ENCODE measurements at places on chromosomes 13 and 19.

- DNase-seq, result no peak
Observed at GRCh38 chr19:57558525-57558924, 1.1 kb downstream of the ZNF550 start.

GRCh38 chr13:54647275-54647674, 1618.7 kb downstream of the OLFM4 start:
- no peak for DNase-seq

- no peak for DNase-seq
Observed at GRCh38 chr13:41565846-41566245, 108.5 kb downstream of the RGCC start.

DNA sequence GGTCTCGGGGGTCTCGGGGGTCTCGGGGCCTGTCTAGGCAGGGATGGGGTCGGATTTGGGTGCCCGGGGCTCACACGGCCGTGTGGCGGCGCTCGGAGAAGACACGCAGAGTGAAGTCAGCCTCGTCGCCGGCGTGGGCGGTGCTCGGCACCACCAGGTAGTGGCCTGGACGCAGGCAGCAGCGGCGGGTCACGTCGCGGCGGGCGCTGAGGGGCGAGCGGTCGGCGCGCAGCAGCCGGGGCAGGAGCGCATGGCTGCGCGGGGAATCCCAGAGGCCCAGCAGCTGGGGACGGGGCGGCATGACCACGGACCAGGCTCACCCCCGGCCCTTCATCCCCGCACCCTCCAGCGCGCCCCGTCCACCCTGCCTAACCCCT, 8.2 kb downstream of the CAPN12 start:
- no peak for DNase-seq
